Right ventricle myocardium superior (tissue), 1 donor: ENCODE measurements at places on chromosomes 6 and 20. TPM values are rescaled to one million over a fixed set of nuclear protein-coding genes. Genes with fewer than 3 reads are reported as not detected.

The BLTP3A gene
- total RNA-seq, result 17.2 TPM

DNA sequence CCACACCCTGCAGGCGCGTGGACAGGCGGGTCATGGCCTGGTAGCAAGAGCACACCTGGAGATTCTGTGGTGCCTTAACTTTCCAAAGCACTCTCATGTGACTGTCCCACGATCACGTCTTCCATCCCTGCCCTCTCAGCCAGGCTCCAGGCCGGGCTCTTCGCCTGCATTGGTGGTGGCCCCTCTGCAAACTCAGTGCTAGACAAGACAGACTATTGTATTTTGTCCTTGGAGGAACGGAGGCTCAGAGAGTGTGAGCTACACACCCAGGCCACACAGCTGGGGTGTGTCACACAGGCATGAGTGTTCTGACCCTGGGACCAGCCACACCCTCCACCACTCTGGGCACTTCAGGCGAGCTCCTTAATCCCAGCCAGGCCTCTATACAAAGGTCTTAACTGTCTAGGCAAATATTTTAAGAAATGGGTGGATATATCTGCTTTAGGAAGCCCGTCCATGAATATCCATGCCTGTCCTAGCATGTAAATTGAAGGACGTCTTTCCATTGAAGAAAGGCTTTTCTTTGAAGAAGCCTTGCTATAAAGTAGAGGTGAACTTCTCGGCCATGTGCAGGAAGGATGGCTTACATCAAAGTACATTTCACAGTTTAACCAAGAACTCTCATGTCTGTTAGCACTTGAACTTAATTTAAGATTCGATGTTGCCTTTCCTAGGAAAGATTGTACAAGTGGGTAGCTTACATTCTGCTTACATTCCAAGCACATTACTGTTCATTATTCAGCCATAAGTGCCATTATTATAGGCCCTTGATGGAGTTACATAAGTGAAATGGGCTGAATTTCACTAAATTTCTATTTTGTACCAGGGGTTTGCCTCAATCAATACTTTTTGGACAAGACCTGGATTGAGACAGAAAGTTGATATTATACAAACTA is 263.9 kb downstream of the DLL1 start:
- DNase-seq, result no peak

The CEP85L gene
- total RNA-seq, result 17.6 TPM

The NAA20 gene
- 59.2 TPM for total RNA-seq

The LINC00237 gene
- total RNA-seq, result not detected

The APCDD1L gene
- total RNA-seq, result 0.54 TPM
